ENCODE measurements at places on chromosomes 13 and 19.

- no peak for DNase-seq
These were observed 11.6 kb downstream of the FUZ start for GRCh38 chr19:49801401-49801888.

- DNase-seq: no peak
These were observed 498.0 kb downstream of the DIAPH3 start for GRCh38 chr13:59665732-59666131.

DNA sequence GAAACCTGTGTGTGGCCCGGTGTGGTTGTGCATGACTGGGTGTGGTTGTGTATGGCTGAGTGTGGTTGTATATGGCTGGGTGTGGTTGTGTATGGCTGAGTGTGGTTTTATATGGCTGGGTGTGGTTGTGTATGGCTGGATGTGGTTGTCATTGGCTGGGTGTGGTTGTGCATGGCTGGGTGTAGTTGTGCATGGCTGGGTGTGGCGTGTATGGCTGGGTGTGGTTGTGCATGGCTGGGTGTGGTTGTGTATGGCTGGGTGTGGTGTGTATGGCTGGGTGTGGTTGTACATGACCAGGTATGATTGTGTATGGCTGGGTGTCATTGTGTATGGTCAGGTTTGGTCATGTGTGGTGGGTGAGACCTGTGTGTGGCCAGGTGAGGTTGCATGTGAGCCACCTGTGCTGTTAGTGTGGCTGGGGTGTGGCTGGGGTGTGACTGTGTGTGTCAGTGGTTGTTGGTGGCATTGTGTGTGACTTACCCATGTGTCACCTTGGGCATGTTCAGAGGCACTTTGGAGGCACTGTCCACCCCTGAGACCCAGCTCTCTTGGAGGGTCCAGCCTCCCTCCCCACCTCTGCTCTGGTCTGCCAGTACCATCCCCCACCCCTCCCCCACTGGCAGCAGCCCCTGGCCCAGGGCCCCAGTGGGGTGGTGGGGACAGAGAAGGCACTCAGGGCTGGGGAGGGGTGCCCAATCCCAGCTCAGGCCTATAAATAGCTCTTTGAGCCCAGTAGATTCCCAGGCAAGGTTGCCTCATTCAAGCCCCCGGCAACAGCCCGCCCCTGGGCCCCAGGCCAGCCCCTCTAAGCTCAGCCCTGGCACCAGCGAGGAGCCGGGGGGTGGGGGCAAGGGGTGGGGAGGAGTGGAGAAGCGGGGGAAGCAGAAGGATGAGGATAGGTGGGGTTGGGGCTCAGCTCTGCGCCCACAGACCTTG, 3.9 kb upstream of the NCAN start:
- no peak for DNase-seq

DNA sequence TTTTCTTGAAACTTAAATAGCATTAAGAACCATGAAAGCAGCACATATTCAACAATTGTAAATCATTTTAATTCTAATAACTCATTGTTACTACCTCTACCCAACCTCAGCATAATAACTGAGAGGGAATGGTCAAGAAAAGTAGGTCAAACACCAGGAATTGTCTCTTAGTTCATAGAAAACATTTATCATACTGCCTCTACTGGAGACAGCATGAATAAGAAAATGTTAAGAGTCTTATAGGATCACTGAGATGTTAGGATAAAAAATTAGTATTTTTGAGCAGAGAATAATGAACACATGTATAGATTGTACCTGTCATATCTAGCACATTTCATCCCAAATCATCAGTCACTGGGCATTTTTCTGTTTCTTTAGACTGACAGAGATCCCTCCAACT, 515.3 kb downstream of the PCDH9 start:
- DNase-seq: no peak

DNA sequence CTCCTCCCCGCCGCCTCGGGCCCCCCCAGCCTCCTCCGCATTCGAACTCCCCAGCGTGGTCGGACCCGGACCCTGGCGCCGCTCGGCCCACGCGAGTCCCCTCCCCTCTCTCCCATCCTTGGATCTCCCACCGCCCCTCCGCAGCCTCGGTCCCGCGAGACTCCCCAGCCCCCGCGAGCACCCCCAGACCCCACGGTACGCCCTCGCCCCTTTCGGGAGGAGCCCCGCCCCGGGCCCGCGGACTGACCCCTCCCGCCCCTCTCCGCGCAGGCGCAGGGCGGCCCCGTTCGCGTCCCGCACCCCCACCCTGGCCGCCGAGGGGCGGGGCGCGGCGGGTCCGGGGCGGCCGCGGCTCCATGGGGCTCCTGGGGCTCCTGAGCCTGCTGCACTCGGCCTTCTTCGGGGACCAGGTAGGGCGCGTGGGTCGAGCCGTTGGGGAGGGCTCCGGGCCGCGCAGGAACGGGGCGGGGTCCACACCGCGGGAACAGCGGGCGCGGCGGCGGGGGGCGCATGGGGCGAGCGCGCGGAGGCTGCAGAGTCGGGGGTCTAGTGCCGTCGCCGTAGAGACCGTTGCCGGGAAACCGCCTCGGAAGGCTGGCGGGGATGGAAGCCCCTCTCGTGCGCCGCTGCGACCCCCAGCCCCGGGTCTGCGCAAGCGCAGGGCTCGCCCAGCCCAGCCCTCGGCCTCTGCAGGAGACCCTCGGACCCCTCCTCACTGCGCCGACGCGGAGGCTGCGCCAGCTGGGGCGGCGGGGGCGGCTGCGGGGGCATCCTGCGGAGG, 3.8 kb upstream of the APC2 start:
- no peak for DNase-seq

DNA sequence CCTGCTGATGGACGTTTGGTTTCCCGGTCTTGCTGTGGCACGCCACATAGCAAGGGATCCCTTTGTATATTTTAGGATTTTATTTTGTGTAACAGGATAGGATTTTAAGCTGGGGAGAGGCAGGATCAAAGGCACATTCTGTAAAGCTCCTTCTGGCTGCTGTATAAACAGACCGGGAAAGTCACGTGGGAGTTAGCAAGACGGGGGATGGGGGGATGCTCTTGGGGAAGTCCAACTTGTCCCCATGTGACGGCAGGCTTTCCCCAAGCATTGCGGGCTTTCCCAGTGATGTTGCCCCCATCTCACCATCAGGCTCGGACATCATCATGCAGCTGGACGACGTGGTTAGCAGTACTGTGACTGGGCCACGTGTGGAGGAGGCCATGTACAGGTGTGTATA, 5.8 kb downstream of the QTRT1 start:
- DNase-seq: no peak

DNA sequence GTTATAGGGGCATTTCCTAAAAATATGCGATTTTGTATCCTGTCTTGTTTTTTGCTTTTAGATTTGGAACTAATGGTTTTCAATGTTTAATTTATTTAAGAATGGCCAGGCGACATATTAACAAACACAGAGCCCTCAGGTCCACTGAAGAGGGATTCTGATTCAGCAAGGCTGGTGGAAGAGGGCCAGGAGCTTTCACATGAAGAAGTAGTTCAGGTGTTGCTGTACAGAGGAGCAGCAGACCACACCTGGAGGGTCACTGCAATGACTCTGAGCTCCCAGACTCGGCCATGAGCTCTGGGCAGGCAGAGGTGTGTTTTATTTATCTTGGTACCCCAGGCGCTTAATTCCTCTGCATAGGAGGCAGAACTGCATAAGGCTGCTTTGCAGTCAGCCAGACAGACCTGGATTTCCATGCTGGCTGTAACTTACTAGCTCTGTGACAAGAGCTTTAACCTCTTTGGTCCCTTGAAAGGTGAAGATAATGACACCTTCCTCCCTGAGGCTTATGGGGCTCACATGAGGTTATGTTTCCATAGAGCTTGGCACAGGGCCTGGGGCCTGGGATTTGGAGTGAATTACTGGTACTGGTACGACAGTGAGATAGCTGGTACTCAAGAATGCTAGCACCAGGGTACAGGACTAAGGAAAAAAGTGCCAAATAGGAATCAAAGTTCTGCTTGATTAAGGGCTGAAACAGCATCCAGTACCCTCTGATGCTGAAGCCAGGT, 184.7 kb downstream of the OXGR1 start:
- no peak for DNase-seq

DNA sequence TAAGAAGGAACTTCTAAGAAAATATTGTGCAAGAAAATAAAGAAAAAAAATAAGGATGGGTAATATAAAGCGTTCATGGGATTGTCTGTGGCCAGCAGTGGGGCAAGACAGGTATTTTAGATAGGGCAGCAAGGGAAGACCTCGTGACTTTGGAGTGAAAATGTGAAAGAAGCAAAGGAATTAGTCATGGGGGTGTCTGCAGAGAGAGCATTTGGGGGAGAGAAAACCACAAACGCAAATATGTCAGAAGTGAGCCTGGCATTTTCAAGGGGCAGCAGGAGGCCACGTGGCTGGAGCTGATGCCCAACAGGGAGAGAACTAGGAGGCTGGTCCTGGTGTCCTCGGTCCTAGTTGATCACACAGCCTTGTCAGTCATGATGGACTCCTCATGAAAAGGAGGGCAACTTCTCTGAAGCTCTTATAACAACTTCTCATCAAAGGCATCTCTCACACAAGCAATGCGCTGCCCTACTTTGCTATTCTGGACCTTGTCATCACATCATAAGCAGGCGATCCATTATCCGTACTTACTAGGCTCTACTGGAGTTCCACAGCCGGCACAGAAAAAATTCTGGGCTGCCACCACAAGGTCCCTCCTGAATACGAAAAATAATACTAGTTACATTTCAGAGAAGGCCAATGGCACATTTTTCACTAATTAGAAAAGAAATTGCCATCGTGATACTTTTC, 31.0 kb downstream of the RUBCNL start:
- DNase-seq: no peak

- DNase-seq: no peak
These were observed 25.4 kb downstream of the COMMD6 start for GRCh38 chr13:75512253-75512652.

Measured in CD4-positive, alpha-beta T cell treated with Interleukin-10 for 1 hour (primary cell).